ENCODE measurements at places on chromosomes 6 and 20.
A peak's percentile ranks its signal among the peaks of the same experiment; 100 is the strongest.

- no peak for DNase-seq
These were observed 10.8 kb upstream of the ZBTB24 start for GRCh38 chr6:109493865-109494264.

DNA sequence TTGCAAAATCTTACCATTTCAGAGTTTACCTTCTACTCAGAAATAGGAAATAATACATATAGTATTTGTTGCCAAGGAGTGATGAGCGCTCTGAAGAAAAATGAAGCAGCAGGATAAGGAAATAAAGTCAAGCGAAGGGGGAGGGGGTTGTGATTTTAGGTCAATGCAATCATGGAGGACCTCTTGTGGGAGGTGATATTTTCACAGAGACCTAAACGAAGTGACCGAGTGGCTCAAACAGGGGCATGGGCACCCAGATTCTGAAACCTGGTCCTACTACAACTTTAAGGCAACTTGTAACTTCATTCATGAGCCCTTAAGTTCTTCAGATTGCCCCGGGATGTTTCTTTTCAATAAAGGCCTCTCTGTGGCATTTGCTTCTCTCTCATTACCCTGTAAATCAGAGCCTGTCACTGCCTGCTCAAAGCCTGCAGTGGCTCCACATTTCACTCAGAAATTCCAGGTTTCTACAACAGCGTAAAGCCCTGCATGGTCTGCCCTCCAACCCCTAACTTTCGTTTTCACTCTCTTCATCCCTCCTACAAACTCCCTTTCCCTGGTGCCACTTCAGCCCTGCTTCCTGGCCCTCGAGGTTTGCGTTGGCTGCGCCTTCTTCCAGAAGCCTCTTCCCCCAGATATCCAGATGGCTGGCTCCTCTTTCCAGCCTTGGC is 162.7 kb downstream of the TBC1D7 start:
- no peak for DNase-seq

GRCh38 chr20:63385819-63386218 is 24.7 kb upstream of the CHRNA4 start:
- DNase-seq, result no peak

DNA sequence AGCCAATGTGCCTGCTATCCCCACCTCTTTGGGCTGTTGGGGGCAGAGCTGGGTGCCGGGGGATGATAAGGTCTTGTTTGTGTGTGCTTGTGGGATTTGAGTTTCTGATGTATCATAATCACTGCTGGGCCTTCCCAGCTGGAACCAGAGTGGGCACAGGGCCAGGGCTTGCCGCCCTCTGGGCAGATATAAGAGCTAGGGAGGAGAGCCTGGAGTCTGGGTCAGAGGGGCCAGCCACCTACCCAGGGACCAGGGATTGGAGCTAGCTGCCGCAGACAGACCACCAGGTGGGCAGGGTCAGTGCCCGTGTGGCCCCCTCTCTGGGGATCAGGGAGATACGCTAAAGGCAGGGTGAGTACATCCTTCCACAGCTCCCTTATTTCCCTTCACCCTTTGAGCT is 3.1 kb upstream of the TLDC2 start:
- DNase-seq, result no peak

- DNase-seq, result no peak
These were observed 45.5 kb upstream of the UST start for GRCh38 chr6:148701375-148701774.

- no peak for DNase-seq
These were observed 48.9 kb upstream of the ARMC2 start for GRCh38 chr6:108799354-108799717.

DNA sequence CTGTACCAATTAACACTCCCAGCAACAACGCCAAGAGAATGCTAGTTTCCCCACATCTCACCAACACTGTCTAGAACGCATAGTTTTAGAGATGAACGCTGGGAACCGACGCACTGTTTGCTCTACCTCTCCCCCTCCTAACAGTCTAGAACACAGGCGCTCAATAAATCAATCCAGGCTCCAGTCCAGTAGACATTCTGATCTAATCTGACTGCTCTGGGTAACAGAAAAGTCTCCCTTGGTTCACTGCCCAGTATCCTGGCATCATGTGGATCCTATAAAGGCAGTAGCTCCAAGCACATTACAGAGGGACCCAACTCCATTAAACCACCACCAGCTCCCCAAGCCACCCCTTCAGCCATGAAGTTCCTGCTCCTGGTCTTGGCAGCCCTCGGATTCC is at the start of gene DEFB132:
Gene DEFB132, plus strand, starts transcription at position 306 of the 400 bp plus-strand sequence. Its CDS starts 55 bp downstream, at position 361.
- no peak for DNase-seq

DNA sequence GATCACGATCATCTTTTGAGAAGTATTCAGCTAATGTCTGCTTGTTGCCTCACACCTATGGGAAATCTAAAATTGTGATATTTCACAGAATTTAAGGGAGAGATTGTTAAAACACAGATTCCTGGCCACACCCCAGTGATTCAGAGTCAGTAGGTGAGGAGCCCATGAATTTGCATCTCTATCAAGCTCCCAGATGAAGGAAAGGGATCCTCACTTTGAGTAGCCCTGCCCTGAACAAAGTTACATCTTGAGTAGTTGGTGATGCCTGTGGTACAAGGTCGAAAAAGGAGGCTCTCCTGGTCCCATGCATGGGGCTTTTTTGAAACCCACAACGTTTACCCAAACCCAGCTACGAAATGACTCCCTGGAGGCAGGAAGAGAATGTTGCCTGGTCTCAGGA is 79.5 kb downstream of the PAK5 start:
- DNase-seq, result no peak

DNA sequence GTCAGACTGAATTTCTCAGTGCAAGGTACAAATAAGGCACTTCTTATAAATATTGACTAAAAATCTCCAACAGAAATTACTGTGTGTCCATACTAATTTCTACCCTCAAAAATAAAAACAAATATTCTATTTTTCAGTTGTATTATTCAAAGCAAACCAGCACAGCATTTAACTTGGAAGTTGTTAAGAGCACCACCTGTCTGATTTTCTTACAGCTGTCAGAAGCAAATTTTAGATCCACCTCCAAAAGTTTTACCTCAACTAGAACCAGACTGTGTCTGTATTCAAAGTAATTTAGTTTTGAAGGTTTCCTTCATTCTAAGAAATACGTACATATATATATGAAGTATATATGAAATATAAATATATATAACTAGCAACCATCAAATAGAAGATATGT is 1.2 kb downstream of the TRDN start:
- DNase-seq, result no peak

DNA sequence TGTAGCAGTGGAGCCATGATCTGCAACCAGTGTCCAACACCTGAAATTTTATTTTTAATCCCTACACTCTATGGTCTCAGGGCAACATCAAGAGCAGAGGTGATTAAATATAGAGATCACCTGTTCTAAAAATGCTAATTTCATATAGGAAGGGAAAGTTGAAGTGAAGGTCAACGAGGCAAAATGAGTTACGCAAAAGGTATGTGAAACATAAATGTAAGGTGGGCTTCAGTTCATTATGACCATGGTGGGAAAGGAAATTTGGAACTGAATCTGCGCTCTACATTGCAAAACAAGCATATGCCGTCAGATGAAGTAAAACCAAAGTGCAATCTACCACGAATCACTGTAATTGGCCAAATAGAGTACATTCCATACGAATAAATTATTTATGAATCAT is 35.2 kb upstream of the STMND1 start:
- no peak for DNase-seq

GRCh38 chr20:12638633-12639312 is 370.0 kb upstream of the SPTLC3 start:
- DNase-seq, result no peak

- DNase-seq, result no peak
These were observed 8.2 kb upstream of the ELMO2 start for GRCh38 chr20:46414608-46415007.

DNA sequence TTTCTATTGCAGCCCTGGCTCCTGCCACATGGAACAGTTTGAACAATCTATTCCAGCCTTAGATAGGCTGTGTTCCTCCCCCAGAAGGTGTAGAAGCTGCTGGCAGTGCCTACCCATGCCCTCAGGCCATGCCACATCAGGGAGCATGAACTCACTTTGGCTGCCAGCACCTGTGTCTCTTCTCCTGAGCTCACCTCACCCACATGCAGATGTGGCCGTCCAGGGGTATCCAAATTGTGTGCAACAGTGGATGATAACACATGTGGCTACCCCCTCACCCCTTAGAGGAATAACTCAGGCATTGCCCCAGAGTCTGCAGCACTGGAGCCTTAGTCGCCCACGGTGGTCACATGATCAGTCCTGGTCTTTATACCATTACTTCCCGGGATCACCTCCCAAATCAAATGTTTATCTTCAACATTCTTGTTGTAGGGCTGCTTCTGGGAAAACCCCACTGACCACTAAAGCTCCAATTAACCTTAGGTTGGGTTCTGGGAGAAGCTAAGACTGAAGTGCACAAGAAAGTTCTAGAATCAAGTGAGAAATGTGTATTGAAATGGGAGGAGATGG is 110.4 kb downstream of the BANF2 start:
- DNase-seq, result no peak

- no peak for DNase-seq
These were observed 256.9 kb downstream of the LRFN2 start for GRCh38 chr6:40330301-40330721.

DNA sequence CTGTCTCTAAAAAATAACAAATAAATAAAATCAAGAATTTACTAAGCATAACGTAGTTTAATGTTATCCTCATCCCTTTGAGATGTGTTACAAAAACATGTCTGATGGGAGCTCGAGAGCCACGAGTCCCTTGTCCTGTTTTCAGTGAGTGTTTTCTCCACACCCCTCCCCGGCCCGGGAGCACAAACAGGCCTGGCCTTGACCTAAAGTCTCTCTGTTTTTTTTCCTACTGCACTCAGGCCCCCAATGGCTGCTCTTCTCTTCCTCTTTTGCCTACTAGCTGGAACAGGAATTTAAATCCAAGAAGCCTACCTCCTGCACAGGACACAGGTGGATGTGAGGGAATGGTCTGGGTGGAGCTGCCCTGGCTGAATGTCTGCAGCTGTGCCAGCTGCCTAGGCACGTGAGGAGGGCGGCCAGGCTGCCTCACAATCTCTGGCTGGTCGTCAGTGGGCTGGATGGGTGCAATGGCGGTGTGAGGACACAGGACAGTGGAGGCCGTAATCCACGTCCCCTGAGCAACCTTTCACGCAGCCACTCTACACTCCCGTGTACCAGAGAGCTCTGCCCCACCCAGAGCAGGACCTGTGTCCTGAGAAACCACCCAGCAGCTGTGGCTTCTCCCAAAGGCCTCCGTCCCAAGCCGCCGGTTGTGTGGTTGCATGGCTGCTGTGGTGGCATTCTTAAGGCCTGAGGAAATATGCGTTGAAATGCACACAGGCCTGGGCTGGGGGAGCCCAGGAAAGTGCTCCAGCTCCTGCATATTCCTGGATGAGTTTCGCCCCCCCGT is 117.5 kb downstream of the FAM120B start:
- no peak for DNase-seq

DNA sequence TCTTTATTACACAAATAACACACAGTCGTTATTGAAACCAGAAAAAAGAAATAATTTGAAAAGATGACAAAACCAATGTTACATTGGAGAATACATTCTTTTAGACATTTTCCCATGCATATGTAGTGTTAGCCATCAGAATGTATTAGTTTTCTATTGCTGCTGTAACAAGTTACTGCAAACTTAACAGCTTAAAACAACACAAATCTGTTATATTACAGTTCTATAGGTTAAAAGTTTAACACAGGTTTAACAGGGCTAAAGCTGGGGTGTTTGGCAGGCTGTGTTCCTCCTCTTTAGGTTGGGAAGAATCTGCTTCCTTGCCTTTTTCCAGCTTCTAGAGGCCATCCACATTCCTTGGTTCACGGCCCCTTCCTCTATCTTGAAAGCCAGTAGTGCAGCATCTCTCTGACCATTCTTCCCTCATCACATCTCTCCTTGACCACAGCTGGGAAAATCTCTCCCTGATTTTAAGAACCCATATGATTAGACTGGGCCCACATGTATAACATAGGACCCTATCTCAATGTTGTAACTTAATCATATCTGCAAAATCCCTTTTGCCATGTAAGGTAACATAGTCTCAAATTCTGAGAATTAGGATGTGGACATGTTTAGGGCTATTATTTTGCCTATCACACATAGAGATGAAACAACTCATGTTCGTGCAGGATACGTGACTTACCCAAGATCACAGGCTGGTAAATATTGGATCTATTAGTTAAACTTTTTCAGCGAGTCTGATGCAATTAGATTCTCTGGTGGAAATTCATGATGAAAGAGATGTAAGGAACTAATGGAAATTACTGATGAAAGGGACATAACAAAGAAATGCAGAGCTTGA is 145.4 kb upstream of the TMEM170B start:
- DNase-seq, result no peak

GRCh38 chr6:71481011-71481410 is 192.4 kb downstream of the OGFRL1 start:
- DNase-seq, result no peak

GRCh38 chr20:47489448-47489872 is 12.2 kb upstream of the NCOA3 start:
- DNase-seq, result peak; percentile 82

DNA sequence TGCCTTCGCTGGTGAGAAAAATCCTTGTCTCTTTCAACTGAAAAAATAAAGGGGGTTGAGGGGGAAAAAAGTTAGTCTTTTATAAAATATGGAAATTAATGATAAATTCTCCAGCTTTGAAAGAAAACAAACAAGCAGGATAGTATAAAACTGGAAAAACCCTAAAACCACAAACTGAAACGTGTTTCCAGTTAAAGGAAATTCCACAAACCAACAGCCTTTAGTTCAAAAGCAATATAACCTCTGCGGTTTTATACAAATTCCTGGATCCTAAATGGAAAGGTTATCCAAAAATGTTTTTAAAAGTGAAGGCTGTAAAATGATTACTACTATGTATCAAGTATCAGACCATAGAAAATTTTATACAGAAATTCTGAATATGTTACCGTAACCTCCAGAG is 55.6 kb downstream of the BMP5 start:
- DNase-seq, result no peak

GRCh38 chr20:3233131-3233990 is 5.6 kb downstream of the SLC4A11 start:
- DNase-seq, result no peak

DNA sequence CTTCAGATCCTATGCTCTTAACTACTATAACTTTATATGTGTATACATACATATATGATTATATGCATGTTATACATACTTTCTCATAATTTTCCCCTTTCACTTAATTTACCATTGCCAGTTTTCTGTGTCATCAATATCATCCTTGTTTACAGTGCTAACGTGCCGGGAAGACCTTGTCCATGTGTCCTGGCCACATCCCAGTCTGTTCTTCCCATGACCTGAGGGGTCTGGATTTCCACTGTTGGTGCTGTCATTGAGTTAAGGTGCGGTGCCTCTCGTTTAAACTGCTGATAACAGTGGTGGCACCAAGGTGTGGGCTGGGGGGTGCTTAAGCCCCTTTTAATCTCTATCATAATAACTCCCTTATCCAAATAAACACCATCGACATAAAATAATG is 8.5 kb upstream of the SDCBP2 start:
- DNase-seq, result no peak

GRCh38 chr6:5704708-5705107 is 302.0 kb downstream of the NRN1 start:
- no peak for DNase-seq

- DNase-seq, result peak; percentile 67
These were observed 57.9 kb upstream of the MAP7 start for GRCh38 chr6:136607932-136608772.

Data from CD4-positive, alpha-beta T cell treated with Interleukin-15 for 1 hour (primary cell).